Activated T-helper 9 cell treated with anti-CD3 and anti-CD28 coated beads, Interleukin-2, amount 50 U/mL, for 16 hours (primary cell): ENCODE measurements at places on chromosomes 12 and 14.
A peak's percentile ranks its signal among the peaks of the same experiment; 100 is the strongest.

GRCh38 chr14:36659822-36660735, 1.6 kb upstream of the PAX9 start:
- DNase-seq, result no peak

DNA sequence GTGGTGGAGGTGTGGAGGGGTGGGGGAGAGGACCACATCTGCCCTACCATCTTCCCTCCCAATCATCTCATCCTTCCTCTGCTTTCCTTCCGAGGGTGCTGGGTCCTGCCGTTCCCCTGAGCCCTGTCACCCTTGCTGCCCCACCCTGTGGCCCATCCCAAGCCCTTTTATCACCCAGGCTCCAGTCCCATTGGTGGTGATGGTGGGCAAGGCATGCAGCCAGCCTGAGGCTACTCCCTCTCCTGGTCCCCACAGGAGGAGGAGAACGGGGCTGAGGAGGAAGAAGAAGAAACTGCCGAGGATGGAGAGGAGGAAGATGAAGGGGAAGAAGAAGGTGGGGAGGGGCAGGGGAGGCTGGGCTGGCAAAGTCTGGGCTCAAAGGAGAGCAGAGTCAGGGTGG, 2.7 kb upstream of the LAG3 start:
- no peak for DNase-seq

- DNase-seq, result no peak
Observed at GRCh38 chr14:90538716-90539495, 142.1 kb downstream of the CALM1 start.

GRCh38 chr14:95522556-95522955, 6.1 kb upstream of the SYNE3 start:
- no peak for DNase-seq

GRCh38 chr12:104769144-104769561, 188.9 kb downstream of the SLC41A2 start:
- DNase-seq, result no peak

DNA sequence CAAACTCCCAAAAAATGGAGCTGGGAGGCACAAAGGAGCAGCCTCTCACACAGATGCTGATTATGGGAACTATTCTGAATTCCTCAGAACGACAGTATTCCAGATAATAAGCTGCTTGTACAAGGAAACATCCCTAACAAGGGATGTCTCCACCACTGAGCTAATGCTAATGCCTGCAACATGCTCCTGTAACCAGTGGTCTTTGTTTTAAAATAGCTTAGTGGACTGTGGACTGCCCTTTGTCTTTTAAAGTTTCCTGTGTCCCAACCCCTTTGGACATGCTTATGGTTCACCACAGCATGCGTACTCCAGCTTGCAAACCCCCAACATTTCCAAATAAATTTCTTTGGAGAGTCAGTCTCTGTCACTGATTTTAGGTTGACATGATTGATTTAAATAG, 16.4 kb upstream of the PITPNM2 start:
- no peak for DNase-seq

GRCh38 chr14:103123634-103124500, 606 bp downstream of the TNFAIP2 start:
- DNase-seq, result no peak

DNA sequence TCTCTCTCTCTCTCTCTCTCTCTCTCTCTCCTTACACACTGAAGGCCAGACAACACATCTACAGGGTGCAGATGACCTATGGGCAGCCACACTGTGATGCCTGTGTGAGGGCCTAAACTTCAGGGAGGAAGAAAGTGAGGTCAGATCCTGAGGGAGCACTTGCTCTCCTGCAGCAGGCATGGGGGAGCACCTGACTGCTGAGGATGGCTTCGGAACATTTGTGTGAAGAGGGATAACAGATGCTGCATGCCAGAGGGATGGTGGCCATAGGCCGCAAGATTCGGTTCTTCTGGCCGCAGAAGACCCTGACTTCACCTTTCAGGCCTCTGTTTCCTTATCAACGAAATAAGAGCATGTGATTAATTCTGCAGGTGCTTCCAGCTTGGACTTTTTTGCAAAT, 11.7 kb upstream of the SERPINA11 start:
- no peak for DNase-seq

GRCh38 chr12:82425241-82425640, 66.9 kb downstream of the METTL25 start:
- DNase-seq, result no peak

- no peak for DNase-seq
Observed at GRCh38 chr12:16586350-16587109, 19.4 kb downstream of the LMO3 start.

DNA sequence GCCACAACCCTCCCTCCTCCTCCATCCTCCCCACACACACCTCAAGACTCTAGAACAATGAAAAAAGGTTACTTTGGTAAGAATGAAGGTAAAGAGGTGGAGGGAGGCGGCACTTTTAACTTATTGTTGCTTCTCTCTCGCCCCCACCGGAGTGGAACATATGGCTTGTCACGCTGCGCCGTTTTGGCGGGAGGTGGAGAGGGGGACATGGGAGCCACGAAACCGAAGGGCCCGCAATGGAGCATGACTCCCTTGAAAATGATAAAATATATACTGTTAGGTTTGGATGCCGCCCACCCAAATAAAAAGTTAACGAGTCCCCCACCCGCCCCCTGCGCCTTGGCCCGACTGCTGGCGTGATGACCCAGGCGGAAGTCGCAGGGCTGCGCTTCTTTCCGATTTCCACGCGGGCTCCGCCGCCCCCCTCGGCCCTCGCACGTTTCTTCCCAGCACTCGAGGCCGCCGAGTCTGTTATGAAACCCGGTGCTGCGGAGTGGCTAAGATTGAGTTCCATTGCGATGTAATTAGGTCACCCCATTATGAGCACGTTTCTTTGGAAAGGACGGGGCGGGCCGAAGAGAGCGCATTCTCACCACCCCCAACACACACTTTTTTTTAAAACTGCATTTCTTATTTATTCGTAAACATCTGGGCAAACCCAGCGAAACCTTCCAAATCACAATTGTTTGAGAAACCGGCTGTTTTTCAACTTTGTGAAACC, 1.4 kb upstream of the ZFP36L1 start:
- DNase-seq, result peak; percentile 79

- DNase-seq, result no peak
Observed at GRCh38 chr14:56807386-56808109, 2.7 kb downstream of the OTX2 start.

- DNase-seq, result no peak
Observed at GRCh38 chr14:70845601-70846000, 36.3 kb upstream of the MAP3K9 start.

GRCh38 chr14:102645746-102646440, 53.4 kb downstream of the RCOR1 start:
- DNase-seq, result no peak

DNA sequence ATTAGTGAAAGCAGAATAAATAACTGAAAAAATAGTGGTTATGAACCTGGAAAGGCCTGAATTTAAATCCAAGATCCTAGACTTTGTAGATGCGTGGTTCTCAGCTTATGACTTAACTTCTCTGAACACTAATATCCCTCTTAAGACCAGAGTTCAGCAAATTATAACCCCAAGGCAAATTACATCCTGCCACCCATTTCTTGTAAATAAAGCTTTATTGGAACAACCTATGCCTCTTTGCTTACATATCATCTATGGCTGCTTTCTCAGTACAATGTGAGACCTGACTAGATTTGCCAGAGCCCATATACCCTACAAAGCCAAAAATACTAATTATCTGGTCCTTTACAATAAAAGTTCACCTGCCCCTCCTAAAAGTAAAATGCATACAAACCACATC, 199.1 kb downstream of the MED13L start:
- no peak for DNase-seq

DNA sequence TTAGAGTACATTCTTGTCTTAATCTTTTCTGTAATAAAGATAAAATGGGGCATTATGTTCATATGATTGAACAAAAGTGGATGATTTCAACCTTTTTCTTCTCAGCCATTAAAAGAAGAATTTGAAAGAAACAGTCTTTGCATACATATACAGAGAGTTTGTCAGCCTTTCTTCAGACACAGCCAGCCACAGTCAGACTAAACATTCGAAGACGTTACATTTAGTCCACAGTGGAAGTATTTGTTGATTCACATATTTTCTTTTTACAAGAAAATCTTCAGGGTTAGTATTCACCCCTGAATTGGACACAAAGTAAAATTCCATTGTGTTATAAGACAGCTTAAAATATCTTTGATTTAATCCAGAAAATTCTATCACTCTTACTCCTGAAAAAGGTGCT, 36.2 kb downstream of the ETV6 start:
- no peak for DNase-seq
